ENCODE measurements at places on chromosomes 1 and 21.

DNA sequence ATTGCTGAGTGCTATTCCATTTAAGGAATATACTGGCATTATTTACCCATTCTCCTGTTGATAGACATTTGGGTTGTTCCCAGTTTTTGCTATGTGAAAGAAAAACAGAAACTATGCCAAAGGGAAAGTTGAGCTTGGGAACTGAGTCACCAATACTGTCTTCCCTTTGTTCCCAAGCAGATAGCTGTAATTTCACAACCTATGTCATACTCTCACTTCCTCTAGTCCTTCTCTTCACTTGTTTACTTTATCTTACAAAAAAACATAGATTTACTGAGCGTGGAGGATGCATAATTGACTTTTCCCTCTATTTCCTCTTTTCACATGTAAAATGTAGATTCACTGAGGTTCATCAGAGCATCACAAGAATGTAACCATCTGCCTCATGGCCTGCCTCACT is 32.4 kb upstream of the PGBD5 start:
- DNase-seq = peak; percentile 1

- DNase-seq = no peak
Measured at GRCh38 chr1:17958704-17959103, 148.9 kb upstream of the IGSF21 start.

DNA sequence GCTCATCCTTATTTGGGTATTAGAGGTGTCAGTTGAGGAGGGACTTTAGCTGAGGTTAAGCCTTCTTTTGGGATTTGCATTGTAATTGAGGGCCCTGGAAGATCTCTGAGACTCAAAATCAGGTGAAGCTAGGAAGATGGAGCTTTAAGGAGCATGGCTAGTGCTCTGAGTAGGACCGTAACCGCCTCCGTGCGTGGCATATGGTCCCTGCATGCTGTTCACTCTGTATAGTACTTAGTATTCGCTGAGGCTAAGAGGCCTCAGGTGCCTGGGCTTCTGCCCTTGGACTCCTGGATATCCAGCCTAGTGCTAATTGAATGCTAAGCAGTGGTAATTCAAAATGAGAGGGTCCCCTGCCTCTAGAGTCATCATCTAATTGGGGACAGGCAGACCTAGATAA is 22.5 kb downstream of the NSUN4 start:
- no peak for DNase-seq

DNA sequence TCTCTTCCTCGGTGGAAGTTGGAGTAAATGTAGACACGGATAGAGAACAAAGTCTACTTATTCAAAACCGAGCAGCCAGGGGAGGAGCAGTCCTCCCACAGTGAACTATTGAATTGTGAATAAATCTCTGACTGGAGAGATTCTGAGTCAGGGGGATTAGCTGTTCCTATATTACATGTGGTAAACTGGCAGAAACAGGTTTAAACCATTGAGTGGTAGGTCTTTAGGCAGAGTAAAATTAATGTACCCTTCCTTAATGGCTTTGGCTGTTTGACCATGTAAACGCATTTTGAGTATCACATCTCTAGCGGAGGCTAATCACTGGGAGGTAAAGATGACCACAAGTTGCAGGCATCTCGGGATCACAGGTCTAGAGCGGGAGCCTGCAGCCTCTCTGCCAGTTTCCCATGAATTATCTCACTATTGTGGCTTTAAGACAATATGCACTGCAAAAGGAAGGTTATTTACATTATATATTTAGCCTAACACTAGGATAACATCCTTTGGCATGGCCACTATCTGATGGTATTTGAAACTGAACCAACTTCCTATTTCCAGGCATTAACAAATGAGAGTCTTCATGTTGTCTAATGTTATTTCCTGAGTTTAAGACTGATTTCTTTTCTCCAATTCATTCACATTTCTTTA is 7.9 kb upstream of the DISC1 start:
- DNase-seq = peak; percentile 87

DNA sequence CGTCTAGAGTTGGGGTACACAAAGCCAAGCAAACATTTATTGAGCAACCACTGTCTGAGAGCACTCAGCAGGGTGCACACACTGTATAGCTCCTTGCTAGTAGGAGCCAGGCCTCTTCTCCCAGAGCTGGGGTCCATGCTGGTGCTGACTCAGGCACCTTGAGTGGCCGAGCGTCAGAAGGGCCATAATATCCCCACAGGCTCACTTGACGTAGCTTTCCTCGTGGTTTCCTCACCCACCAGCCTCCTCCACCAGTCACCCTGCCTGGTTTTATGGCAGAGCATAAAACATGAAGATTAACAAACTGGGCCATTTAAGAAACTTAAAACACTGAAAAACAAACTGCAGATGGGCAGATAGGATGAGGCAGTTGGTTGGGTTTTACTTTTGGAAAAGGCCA is 361.5 kb downstream of the HHAT start:
- DNase-seq = peak; percentile 6

GRCh38 chr1:90784186-90784847 is 67.2 kb upstream of the BARHL2 start:
- no peak for DNase-seq

DNA sequence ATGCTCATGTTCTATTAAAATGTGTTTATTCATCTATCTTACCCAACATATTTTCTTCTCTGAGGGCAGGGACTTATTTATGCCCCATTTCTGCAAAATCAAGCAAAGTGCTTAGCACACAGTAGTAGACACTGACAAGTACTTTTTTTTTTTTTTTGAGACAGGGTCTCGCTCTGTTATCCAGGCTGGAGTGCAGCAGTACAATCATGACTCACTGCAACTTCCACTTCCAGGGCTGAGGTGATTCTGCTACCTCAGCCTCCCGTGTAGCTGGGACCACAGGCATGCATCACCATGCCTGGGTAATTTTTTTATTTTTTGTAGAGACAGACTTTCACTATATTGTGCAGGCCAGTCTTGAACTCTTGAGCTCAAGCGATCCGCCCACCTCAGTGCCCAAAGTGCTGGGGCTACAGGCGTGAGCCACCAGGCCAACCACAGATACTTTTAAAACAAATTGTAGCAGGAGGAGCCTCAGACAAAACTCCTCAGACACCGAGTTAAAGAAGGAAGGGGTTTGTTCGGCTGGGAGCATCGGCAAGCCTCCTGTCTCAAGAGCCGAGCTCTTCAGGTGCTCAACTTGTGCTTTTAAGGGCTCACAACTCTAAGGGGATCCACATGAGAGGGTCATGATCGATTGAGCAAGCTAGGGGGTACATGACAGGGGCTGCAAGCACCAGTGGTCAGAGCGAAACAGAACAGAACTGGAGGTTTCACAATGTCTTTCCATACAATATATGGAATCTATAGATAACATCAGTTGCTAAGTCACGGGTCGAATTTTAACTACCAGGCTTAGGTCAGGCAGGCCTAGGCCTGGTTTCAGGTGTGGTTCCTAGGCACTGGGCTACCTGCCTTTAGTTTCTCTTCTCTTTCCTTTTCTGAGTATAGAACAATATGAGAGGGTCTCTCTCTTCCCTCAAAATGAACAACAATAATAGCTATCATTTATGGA is 5.7 kb upstream of the TMEM167B start:
- peak; percentile 40 for DNase-seq

DNA sequence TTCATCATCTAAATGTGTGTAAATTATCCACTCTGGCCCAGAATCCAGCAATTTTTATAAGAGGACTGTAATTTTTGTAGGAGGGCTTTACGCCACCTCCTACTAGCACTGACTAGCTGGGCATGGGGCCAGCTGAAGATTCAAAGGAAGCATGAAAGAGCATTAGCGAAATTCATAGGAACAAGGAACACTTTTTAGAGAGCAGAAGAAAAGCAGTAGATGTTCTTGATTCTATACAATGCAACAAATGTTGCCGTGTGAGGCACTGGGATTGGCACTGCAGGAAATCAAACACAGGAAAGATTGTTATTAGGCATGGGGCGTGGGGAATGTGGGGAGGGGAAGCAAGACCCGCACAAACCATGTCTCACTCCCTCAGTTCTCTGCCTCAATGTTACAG is 58.4 kb upstream of the PARP1 start:
- DNase-seq = no peak

DNA sequence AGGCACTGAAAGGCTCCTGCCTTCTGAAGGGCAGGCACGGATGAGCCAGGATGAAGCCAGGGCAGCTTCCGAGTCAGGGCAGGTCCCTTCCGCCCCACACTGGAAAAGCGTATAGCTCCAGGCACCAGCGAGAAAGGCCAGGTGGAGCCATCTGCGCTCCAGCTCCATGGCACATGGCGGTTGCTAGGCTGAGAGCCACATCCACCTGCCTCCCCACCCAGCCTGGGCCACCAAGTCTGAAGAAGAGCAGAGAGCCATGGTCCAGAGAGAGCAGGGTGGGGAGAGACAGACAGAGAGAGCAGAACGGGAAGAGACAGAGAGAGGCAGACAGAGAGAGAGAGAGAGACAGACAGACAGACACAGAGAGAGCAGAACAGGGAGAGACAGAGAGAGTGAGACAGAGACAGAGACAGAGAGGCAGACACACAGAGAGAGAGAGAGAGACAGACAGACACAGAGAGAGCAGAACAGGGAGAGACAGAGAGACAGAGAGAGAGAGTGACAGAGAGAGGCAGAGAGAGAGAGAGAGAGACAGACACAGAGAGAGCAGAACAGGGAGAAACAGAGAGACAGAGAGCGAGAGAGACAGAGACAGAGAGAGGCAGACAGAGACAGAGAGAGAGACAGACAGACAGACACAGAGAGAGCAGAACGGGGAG is 5.2 kb downstream of the FNDC10 start:
- no peak for DNase-seq

DNA sequence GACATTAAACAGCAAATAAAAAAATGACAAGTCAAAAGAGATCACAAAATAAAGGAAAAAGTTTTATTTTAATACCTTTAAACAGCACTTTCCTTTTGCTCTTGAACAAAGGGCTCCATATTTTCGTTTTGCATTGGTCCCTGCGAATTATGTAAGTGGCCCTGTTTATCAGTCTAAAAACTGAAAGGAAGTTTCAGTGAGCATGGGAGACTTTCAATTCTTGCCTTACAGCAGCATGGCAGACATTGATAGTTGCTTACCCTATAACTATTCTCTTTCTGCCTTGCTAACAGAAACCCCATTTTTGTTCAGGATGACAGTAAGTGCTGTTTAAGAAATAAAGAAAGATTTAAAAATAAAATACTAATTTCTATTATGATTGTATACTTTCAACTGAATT is 5.2 kb upstream of the SH3GLB1 start:
- no peak for DNase-seq

- no peak for DNase-seq
Measured at GRCh38 chr21:45948576-45949141, 32.9 kb upstream of the COL6A1 start.

- DNase-seq = no peak
Measured at GRCh38 chr1:30313584-30313983, 409.8 kb downstream of the MATN1 start.

GRCh38 chr21:45410151-45410864 is 5.3 kb downstream of the COL18A1 start:
- peak; percentile 76 for DNase-seq

DNA sequence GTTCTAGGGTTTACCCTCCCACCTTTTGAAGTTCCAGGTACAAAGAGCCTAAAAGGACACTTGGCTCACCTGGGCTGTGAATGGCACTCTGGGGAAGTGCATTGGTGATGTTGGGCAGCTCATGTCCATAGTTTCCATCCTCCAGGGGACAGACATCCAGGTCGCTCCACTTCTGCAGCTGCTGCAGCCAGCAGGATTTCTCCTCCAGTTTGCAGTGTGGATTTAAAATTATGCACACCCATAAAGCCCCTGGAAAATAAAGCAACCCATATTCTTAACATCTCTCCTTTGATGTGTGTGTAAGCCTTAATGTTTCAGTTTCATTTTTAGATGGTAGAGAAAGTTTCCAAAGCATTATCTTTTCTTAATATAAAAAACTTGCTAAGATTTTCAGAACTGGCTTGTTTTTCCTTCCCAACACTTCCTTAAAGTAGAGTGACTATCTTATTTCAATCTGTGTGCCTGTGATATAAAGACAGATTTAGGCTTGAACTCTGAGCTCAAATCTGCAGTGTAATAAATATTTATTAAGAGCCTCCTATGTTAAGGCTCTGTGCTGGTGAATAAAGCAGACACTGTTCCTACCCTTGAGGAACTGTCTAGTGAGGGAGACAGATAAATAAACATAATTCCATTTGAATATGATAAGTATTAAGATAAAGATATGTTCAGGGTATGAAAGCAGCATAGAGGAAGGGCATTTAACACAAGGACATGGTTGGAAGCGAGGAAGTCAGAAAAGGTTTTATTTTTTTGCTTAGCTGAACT is 39.1 kb downstream of the UROD start:
- no peak for DNase-seq

- no peak for DNase-seq
Measured at GRCh38 chr1:43331688-43332087, 5.9 kb upstream of the MPL start.

DNA sequence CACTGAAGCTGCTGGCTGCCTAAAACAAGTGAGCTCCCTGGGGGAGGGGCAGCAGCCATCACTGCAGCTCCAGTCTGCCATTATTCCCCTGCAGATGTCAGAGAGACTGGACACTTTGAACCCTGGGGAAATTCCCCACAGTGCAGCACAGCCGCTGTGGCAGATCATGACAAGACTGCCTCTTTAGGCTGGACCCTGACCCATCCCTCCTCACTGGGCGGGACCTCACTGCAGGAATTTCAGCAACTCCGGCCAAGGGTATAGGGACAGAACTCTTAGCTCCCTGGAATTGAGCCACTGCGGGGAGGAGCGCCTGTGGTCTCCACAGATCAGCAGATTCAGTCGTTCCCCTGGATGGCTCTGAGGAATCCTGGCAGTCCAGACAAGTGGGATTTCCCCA is 964.6 kb downstream of the BRINP3 start:
- no peak for DNase-seq

GRCh38 chr1:27253596-27253995 is 19.2 kb downstream of the WDTC1 start:
- DNase-seq = no peak

DNA sequence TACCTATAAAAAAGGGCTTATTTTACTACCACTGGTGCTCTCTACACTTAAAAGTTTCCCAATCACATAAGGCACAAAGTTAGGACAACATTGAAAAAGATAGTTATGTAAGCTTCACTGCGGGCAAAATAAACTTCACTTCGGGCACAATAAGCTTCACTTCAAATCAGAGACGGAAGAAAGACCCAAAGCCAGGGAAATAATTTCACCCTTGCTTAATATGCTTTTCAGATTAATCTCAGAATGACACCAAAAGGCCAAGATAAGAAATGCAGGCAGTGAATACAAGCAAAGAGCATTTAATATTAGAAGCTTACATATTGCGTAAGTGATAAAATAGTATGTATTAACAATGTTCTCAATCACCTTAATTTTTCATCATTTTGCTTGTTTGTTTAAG is 444.2 kb downstream of the SETD4 start:
- DNase-seq = peak; percentile 65

All from amniotic epithelial cell (primary cell).